ENCODE measurements at places on chromosomes 7 and 10.

GRCh38 chr7:158611541-158611940 is 23.9 kb upstream of the PTPRN2 start:
- peak; percentile 32 for DNase-seq

DNA sequence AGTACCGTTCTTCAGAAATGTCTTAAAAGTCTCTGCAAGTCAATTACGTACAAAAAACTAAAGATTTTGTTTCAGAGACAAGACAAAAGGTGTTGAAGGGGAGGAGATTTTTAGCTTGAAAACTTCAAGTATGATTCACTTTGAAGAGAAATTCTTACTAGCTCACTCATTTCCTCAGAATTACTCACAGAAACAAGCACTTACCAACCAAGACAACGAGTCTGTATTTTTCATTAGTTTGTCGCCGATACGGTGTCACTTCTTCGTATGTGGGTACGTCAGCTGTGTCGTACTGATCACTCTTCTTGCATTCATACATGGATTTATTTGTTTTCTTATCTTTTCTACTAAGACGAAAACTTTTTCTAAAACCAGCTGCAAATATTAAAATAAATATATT is 90.6 kb upstream of the ODAD2 start:
- no peak for DNase-seq

DNA sequence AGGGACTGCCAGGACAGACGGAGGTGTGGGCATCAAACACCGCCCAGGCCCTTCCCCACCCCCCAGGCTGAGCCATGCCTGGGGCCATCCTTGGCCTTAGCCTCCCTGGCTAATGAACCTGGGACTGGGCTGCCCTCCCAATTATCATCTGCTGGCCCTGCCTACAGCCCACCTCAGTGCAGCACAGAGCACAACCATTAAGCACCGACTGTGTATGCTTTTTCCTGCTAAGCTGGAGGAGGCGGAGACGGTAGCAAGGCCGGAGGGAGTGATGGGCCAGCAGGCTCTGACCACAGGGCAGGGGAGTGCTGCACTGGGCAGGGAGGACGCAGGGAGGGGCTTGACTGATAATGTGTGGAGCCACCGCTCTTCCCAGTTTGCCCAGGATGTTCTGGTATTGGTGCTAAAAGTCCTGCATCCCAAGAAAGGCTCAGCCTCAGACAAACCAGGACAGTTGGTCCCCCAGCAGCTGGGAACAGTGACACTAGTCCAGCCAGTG is 72.0 kb downstream of the C10orf143 start:
- no peak for DNase-seq

DNA sequence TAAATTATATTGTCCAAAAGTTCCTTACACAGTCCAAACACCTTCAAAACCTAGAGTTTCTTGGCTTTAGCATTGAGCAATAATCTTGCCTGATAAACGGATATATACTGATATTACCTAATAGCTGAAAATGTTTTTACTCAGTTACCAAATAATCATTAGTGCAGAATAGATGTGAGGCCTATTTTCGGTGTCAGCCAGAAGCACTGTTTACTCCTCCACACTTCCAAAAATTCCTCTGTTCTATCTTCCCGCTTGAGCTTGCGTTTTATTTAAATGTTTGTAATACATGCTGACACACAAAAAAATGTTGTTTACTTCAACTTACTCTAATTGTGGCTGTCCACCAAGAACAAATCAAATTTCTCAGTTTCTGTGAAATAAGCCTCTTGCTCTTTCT is 606.2 kb upstream of the TEX47 start:
- DNase-seq, result no peak

- DNase-seq, result no peak
Measured at GRCh38 chr10:17943033-17943745, 8.5 kb upstream of the SLC39A12 start.

- no peak for DNase-seq
Measured at GRCh38 chr10:47356708-47357107, 8.5 kb downstream of the RBP3 start.

GRCh38 chr10:5297466-5297865 is 67.3 kb upstream of the UCN3 start:
- DNase-seq, result peak; percentile 8
